Activated CD4-positive, alpha-beta T cell treated with anti-CD3 and anti-CD28 coated beads, Interleukin-2, amount 10 ng/mL, durations not matched to agents 7 days and 5 days (primary cell): ENCODE measurements at places on chromosomes 5 and 9. TPM values are rescaled to one million over a fixed set of nuclear protein-coding genes. Genes with fewer than 3 reads are reported as not detected.
A peak's percentile ranks its signal among the peaks of the same experiment; 100 is the strongest.

The FBN2 gene
- total RNA-seq: not detected

The POMT1 gene
- total RNA-seq: 54.1 TPM

The HDAC3 gene
- total RNA-seq: 73.9 TPM

The PIP5K1B gene
- 0.77 TPM for total RNA-seq

The BRINP1 gene
- not detected for total RNA-seq

The PCDHB9 gene
- not detected for total RNA-seq

The HSD17B3 gene
- not detected for total RNA-seq

The SLC6A19 gene
- total RNA-seq: not detected

GRCh38 chr5:97623441-97623840, 440.4 kb upstream of the RIOK2 start:
- DNase-seq: no peak

DNA sequence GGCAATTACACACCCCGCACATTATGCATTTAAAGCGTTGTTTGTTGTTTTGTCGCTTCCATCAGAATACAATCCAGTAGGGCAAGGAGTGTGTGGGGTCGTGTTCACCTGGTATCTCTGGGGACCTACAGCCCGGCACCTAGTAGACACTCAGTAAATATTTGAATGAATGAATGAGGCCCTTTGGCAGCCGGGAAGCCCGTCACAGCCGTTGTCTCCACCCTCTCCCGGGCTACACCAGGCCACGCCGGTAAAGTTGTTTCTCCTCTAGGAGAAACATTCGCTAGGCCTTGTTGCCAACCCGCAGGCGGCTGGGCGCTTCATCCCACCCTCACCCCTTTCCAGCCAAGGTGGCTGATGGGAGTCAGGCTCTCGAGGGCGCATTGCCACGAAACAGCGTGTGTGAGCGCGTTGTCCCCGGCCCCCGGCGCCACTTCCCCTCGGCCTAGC, 876 bp upstream of the JAK2 start:
- DNase-seq: no peak

DNA sequence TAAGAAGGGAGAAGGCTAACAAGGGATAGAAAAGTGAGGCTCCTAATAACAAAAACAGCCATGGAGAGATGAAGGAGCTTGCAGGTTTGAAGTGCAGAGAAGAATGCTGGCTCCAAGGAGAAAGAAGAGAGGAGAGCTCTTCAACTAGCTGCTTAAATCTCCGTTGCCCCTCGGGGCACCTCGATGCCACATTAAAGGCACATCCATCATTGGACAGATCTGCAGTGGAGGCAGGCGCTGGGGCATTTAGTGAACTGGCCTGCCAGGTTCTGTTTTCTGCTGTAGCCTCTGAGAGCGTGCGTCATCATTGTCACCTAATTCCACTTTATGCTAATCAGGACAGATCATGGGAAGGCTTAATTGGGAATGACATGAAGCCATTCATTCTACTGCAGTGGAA, 1426.2 kb upstream of the WWC1 start:
- DNase-seq: no peak

GRCh38 chr5:16065831-16066230, 113.8 kb downstream of the MARCHF11 start:
- no peak for DNase-seq

DNA sequence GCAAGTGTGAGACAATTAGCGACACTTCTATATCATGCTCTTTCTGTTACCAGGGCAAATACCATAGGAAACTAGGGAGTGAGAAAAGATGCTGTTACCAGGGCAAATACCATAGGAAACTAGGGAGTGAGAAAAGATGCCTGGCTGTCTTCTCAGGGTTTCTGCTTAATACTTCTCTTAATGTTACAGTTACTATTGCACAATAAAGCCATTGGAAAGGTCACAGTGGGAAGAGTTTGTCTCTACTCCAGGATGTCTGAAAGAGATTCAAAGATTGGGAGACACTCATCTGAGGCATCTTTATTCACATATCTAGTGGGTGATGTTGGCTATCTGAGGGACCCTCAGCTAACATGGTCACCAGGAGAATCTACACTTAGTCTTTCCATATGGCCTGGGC, 431.7 kb upstream of the POU5F2 start:
- no peak for DNase-seq

DNA sequence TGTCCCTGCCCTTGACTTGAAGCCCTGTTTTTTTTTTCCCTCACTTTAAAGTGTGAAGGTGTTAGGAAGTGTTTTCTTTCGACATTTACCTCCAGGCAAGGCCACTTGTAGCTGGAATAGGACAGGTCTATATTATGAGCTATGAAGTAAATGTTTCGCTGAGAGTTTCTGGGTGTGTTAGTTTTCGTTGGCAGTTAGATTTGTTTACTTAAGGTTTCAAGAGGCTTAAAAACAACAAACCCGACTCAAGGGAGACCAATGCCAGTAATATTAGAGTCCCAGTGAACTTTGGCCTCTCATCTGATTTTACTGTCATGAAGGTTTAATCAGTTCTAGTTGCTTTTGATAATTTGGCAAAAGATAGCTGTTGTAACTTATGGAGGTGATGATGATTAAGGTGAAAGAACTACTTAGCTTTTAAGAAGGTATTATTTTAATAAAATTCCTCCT, 25.2 kb downstream of the OCLN start:
- DNase-seq: no peak

GRCh38 chr9:26263478-26263877, 585.2 kb upstream of the TUSC1 start:
- DNase-seq: no peak

DNA sequence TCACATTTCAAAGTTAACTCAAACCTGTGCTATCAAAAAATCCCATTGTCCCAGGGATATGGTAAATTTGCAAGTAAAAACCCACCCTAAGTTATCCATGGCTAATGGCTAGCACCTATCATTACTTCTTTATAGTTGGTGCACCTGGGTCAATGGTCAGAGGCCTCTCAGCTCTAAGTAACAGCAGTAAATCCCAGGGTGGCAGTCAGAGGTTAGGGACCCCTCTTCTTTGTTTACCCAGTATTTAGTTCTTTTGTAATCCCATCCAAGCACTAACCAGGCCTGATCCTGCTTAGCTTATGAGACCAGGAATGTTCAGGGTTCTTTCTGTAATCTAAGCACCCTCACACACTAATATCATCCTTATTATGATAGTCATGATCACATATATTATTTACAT, 52.1 kb upstream of the WWC1 start:
- DNase-seq: no peak

GRCh38 chr5:17039170-17039569, 103.1 kb upstream of the MYO10 start:
- DNase-seq: no peak

GRCh38 chr5:142152384-142152732, 43.8 kb downstream of the NDFIP1 start:
- no peak for DNase-seq

DNA sequence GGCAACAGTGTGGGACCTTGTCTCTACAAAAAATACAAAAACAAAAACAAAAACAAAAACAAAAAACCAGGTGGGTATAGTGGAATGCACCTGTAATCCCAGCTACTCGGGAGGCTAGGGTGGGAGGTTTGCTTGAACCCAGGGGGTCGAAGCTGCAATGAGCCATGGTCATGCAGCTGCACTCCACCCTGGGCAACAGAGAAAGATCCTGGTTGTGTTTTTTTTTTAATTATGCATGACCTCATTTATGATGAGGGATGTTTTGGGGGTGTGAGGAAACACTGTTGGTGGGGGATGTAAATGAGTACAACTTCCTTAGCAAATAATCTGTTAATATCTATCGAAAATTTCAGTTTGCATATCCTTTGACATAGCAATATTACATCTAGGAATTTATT, 29.4 kb upstream of the UBE2D2 start:
- no peak for DNase-seq

GRCh38 chr9:136791516-136792276, 552 bp downstream of the TMEM141 start:
- peak; percentile 69 for DNase-seq

DNA sequence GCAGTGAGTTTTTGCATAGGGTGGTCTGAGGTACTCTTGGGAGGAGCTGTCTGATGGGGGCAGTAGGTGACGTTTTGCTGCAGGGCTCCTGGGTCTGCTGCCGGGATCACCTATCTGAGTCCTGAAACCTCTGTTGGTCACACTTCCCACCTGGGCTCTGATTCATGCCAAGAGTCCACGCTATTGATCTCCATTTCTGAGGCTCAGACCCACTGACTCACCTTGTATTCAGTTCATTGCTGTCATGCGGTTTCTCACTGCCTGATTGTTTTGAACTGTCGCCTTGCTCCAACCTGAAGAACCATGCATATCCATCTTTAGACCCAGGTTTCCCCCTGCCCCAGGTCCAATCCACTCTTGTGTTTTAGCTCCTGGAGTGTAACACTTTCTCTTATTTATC, 101.3 kb downstream of the NPR3 start:
- no peak for DNase-seq

DNA sequence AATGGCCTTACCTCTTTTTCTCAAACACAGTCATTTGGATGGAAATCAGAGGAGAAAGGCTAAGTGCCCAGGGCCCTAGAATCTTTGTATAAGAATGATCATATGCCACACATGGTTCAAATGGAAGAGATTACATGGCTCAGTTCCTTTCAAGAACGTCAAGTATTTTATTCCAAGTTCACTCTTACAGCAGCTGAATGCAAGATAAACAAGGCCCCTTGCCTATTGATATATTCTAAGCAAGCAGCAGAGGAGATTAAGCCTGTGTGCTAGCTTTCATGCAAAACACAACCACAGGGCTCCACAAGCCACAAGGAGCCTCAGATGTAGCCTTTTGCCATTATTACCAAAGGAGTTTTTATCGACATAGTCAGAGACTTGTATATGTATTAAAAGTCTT, 55.3 kb upstream of the SLCO6A1 start:
- no peak for DNase-seq

DNA sequence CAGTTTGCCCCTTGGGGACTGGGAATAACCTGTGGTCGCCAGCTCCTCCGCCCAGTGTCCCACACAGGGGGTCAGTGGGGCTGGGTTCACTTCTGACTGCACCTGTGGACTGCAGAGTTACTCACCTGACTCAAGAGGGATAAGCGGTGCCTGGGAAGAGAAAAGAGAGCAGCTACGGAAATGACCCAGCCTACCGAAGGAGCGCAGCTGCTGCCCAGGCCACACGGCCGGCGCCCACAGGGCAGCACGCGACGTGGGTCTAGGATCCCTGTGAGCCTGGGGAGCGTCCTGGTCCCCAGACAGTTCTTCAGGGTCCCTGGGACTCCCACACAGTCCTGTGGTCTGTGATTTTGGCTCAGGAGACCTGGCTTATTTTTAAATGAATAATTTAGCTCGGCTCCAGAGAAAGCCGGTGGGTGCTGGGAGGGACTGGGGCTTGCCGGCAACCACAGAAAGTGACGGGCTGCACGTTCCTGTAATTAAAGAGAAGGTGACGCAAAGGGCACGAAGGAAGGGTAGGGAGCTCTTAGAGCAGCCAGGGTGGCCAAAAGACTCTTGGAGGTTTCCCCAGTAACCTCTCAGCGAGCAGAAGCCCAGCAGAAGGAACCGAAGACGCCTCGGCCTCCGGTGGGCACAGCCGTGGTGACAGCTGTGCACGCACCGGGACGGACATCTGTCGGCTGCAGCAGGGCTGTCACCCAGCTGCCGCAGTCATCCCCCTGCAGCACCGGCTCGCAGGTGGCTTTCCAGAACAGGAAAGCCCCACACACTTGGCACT, 97.5 kb upstream of the FCN2 start:
- no peak for DNase-seq

GRCh38 chr5:995318-995717, 13.3 kb upstream of the NKD2 start:
- no peak for DNase-seq

GRCh38 chr5:80755626-80756025, 100.8 kb upstream of the DHFR start:
- peak; percentile 56 for DNase-seq

DNA sequence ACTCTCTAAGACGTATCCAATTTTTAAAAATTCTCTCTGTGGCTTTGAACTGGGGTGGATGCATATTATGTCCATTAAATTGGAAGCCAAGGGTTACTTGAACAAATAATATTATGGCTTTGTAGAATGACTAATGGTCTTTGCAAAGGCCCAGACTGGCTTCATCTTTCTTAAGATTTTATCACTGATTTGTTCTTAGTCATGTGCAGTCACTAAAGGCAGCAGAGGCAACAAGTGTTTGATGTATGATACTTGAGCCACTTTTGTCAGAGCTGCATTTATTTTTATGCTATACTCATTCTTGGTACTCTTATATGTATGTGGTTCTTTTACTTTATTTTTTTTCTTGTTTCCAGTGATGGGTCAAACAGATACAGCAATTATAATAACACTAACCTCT, 152.2 kb downstream of the NR2F1-AS1 start:
- no peak for DNase-seq

DNA sequence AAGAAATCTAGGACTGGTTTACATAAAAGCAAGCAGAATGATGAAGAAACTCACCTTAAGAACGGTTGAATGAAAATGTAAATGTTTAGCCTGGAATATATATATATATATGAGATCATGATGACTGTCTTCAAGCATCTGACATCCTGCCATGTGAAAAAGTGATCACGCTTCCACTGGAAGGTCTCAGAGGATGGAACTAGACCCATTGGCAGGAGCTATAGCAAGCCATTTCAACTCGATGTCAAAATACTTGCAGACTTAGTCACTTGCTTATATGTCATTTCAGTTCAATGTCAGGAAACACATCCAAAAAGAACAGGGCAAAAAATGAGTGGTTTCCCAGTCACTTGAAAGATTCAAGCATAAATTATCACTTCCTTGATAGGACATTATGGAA, 22.2 kb upstream of the TMEM161B start:
- DNase-seq: no peak

GRCh38 chr5:64384765-64385164, 121.0 kb upstream of the RGS7BP start:
- no peak for DNase-seq

- no peak for DNase-seq
Measured at GRCh38 chr5:89604342-89604741, 721.4 kb upstream of the MEF2C start.

GRCh38 chr5:23014266-23014665, 161.1 kb upstream of the CDH12 start:
- DNase-seq: no peak

GRCh38 chr5:108145351-108145750, 236.5 kb downstream of the FBXL17 start:
- no peak for DNase-seq

DNA sequence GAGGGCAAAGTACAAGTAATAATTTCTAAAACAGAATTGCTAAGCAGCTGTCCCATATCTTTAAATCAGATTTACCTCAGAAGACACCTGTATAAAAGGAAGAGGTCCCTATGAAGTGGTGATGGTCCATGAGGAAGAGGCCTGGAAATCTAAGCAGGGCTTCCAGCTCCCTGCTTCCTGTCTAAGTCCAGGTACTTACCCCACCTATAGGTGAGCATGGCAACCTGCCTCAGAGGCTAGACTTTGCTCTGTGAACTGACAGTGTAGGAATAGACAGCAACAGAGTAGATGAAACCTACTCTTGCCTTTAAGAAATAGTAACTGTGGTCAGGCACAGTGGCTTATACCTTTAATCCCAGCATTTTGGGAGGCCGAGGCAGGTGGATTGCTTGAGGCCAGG, 55.8 kb upstream of the ARRDC3 start:
- DNase-seq: no peak
